ENCODE measurements at places on chromosomes 11 and 22.

DNA sequence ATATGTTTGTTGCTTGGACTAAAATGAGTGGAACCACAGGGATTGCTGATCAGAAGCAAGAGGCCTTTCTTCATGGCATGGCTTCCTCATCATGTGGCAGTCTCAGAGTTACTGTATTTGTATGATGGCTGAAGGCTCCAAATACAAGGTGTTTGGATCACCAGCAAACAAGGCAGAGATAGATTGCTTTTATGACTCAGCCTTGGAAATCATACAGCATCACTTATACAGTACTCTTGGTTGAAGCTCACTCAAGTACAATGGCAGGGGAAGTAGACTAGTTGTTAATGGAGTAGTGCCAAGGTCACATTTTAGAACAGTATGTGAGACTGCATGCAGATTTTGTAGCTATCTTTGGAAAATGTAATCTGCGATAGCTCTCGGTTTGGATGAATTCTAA is 16.6 kb downstream of the CAPRIN1 start:
- no peak for DNase-seq

DNA sequence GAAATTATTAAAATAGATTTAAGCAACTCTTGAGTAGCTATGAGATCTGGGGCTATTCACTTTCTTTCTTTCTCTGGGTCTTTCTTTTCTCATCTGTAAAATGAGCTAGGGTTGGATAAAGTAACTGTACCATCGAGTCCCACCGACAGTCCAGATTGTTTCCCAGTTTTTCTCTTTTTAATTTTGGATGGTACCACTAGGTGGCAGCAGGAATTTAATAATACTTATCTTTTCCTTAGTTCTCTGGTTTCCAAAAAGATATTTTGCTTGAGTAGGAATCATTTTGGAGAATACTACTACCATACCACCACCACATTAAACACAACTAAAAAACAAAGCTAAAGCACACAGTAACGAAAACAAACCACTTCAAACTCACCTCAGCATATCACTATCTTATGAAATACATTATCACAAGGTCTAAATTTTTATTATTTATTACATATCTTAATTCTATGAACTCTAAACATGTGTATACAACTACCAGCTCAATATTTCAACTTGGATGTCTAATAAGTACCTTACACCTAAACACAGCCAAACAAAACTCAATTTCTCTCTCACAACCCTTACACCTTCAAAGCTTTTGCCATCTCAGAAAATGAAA is 584.0 kb downstream of the KCNA4 start:
- DNase-seq, result no peak

- DNase-seq, result no peak
Measured at GRCh38 chr11:125773516-125773915, 5.1 kb downstream of the PATE2 start.

DNA sequence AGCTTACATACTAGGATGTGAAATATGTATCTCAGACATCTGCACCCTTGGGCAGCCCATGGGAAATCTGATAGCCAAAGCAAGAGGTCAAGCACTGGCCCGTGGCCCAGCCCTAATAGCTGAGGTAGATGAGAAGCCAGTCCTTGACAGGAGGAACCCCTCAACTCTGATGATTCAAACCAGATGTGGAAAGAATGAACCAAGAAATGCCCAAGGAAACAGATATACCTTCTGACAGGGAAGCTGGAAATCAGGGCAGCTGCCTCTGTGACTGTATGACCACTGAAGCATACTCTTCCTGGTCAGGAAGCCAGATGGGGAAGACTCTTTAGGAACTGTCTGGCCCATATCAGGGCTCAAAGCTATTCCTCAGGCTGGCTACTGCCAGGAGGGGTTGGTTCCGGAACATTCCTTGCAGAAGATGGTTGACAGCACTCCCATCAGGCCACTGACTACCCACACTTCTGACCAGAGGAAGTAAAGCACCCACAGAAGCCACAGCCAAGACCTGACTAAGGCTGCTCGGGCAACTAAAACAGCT is 124.2 kb downstream of the SWAP70 start:
- DNase-seq, result no peak

- DNase-seq, result no peak
Measured at GRCh38 chr22:49995361-49996118, 17.0 kb downstream of the IL17REL start.

Measured in activated T-cell treated with anti-CD3 and anti-CD28 coated beads, Interleukin-2, amount 50 U/mL, for 1 hour (primary cell).